ENCODE measurements at places on chromosomes 11 and 22.

GRCh38 chr11:117547195-117547850 lies 219.7 kb downstream of the CEP164 start:
- DNase-seq = no peak

DNA sequence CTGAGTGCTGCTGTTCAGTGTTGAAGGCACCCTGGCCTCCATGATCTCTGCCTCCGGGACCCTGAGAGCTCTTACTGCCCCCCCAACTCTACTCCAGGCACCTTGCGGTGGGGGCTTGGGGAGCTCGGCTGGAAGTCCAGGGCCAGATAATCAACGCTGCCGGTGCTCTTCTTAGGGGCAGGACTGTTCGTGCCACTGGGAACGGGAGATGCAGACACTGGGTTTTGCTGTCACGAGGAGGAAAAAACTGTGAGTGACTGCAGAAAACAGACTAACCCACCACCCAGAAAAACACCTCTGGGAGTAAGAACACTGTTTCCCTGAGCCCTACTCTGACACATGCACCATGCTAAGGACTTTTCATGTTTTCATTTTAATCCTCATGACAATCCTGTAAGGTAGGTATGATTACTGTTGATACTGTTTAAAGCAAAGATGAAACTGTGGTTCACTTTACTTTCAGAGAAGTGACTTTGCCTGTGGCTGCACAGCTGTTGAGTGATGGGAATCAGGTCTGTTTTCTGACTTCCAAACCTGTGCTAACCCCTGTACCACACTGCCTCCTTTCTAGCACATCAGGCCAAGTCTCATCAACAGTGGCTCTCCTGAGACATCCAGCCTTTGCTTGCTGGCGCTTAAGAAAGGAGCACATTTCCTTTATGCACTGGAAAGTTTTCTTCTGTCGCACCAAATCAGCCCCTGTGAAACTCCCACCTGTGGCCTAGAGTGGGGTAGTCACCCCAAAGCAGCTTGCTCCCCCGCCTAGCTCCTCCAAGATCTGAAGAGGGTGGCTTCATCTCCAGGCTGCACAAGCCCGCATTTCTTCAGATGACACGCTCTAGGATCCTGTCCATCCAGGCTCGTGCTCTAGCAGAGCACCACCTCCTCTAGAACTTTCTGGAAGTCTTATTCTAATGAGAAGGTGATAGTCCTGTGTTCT lies 31.8 kb downstream of the USP35 start:
- DNase-seq = no peak

DNA sequence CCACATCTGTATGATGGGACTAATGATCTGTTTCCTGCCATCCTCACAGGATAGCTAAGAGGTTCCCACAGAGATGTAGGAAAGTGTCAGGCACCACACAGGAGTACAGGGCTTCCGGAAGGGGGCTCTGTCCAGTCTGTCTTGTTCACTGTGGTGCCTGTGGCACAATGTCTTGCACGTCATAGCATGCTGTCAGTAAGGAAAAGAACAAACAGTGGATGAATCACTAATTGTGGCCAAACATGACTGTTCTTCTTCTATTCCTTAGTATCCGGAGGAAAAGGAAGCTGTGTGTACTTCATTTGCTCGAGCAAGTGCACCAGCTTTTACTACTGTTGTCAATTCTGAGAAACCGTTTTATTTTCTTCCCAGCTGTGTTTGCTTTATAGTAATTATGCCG lies 73.4 kb upstream of the YWHAH start:
- DNase-seq = no peak

DNA sequence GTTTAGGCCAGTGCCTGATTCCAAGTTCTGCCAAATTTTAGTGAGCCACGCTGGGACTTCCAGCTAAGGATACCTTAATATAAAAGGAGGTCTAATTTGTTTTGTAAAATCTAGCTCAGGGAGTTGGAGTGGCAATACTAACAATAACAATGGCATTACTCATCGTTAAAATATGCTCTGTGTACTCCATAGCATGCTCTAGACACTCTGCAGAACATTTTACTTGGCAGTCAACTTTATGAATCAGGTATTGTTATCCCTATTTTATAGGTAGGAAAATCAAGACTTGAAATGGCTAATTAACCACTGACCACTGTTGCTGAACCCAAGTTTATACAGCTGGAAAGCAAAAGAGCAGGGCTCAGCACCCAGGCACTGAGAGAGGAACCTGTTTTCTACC lies 485.0 kb upstream of the KIRREL3 start:
- no peak for DNase-seq

- DNase-seq = no peak
These were observed 2.6 kb downstream of the ZNRF3 start for GRCh38 chr22:28885939-28886338.

DNA sequence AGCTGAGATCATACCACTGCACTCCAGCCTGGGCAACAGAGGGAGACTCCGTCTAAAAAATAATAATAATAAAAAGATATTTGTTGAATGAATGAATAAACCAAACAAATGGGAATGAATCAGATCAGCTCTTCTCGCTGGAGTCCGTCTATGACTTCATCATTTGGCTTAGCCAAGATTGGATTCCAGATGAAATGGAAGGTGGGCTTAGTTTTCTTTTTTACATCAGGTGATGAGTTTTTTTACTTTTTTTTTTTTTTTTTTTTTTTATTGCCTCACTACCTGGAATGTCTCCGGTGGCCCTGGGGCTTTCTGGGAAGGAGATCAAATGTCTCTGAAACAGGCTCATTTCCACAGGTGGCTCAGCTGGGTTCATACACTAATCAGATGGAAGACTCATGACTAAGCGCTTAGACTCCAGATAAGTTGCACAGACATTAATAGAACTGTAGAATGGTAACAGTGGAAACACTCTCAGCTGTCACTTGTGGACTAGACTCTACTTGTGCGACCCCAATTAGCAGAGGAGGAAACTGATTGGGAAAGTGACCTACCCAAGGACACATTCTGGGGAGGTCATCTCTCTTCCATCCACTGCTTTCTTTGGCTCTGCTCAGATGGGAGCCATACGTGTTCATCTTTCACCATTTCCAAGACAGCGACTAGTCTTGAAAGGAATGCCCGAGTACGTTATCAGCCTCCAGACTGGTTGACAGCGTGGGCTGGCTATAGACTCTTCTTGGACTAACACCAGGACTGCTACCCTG lies 20.5 kb upstream of the RBFOX2 start:
- DNase-seq = no peak

DNA sequence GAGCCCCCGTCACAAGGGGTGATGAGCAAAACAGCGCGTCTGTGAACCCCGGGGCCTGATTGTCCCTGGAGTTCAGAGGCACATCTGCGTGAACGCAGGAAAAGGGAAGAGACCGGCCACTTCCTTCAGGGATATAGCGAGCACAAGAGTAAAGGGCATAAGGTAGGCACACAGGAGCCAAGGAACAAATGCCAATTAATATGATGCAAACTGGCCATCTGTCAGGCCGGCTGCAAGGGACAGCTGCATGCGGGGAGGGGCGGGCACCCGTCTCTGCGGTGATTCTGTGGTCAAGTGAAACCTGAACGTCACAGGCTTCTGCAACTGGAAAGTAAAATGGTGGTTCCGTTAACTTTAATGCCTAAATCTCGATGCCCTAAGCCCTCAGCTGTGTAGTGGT lies 64.7 kb downstream of the TRIM29 start:
- no peak for DNase-seq

DNA sequence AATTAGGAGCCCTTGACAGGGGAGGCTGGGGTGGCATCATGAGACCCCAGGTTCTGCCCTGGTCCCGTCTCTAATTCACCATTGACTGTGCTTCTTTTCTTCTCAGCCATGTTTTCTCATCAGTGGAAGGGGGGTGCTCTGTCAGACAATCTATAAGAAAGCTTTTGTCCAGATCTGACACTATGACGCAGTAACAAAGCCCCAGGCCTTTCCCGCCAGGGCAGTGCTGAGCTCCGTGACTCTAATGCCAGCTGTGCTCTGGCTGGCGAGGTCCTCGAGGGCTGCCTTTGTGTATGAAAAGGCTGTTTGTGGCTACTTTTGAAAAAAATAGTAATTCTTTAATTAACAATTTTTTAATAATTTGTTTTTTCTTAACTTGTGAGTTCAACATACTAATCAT lies 3.2 kb downstream of the CD6 start:
- DNase-seq = no peak

GRCh38 chr11:78265326-78265725 lies 76.6 kb downstream of the USP35 start:
- DNase-seq = no peak

DNA sequence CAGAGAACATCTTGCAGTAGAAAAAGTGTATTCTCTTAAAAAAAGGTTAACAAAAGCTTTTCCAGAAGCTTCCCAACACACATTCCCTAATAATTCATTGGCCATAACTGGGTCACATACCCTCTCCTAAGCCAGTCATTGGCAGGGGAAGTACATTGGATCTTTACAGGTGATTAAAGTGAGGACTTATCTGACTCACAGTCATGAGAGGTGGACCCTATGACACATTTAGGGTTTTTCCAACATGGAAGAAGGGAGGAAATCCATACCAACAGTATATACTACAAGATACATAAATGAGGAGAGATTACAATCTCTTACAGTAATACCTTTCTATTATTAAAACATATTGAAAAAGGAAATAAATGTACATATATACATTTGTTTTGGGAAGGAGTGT lies 72.2 kb downstream of the CCDC73 start:
- DNase-seq = no peak

- DNase-seq = no peak
These were observed 396.6 kb downstream of the NELL1 start for GRCh38 chr11:21066030-21066429.

All from GM13976 (cell line).